Mesendoderm (in vitro differentiated cells): ENCODE measurements at places on chromosomes 16 and 17.

- DNase-seq: no peak
Observed at GRCh38 chr17:40425741-40426140, 8.0 kb upstream of the TOP2A start.

GRCh38 chr16:49194537-49195236 lies 87.0 kb downstream of the CBLN1 start:
- no peak for DNase-seq

- no peak for DNase-seq
Observed at GRCh38 chr16:4728676-4729075, 5.4 kb downstream of the ANKS3 start.

DNA sequence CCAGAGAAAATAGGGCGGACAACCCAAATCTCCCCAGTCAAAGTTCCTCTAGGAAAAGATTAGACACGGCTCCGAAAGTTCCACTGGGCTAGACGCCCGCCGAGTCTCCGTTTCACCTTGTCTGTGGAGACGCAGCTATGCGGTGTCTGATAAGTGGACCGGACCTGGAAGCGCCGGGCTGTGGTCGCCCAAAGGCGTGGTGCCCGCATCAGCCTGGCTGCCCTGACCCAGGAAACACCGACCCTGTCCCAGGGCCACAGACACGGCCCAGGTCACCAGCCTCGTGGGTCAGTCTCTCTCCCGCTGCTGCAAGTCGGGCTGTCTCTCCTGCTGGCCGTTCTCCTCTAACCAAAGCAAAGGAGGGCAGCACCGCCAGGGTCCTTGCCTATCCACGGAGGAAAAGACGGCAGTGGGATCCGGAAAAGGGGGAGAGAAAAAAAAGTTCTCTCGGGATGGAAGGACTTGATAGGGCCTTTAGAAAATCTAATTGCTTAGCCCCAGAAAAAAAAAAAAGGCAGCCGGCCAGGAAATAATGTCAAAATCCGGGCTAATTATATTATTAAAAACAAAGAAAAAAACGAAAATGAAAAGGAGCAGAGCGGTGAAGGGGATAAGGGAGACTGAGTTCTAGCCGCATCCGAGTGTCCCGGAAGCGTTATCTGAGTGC lies 13.9 kb upstream of the FOXF1 start:
- no peak for DNase-seq

- DNase-seq: no peak
Observed at GRCh38 chr17:68102318-68102758, 66.8 kb downstream of the KPNA2 start.

- DNase-seq: no peak
Observed at GRCh38 chr16:22400900-22401299, 26.5 kb upstream of the CDR2 start.

GRCh38 chr16:61500851-61501250 lies 535.4 kb downstream of the CDH8 start:
- DNase-seq: no peak

DNA sequence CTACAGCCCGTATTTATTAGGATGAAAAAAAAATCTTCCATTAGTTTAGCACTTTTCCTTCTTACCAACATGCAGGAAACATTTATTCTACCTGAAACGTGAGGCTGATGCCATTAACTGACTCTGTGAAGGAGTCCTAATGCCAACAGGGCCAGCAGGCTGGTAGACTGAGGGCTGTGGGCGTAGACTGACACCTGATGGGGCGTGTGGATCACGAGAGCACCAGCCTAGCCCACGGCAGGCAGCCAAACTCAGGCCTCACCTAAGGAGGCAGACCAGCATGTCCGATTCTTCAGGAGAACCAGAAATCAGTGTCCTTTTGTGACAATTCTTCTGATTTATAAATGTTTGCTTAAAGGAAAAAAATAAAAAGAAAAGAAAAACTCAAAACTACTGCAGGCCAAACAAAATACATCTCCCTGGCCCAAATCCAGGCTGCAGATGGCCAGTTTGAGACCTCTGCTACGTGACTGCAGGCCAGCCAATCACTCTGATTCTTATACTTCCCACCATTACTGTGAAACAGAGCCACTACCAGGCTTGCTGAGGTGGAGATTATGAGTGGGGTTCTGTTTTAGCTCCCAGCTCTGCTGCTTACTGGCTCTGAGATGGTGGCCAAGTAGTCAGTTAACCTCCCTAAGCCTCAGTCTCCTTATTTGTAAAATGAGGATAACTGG lies 66.5 kb downstream of the GNAO1 start:
- no peak for DNase-seq

GRCh38 chr17:61196302-61196704 lies 203.3 kb upstream of the TBX2 start:
- no peak for DNase-seq

- peak; percentile 39 for DNase-seq
Observed at GRCh38 chr17:48244814-48245213, 137.2 kb downstream of the SNX11 start.

- DNase-seq: no peak
Observed at GRCh38 chr17:9259419-9259818, 238.1 kb downstream of the NTN1 start.

GRCh38 chr17:75839942-75840798 lies 4.0 kb downstream of the UNC13D start:
- no peak for DNase-seq

DNA sequence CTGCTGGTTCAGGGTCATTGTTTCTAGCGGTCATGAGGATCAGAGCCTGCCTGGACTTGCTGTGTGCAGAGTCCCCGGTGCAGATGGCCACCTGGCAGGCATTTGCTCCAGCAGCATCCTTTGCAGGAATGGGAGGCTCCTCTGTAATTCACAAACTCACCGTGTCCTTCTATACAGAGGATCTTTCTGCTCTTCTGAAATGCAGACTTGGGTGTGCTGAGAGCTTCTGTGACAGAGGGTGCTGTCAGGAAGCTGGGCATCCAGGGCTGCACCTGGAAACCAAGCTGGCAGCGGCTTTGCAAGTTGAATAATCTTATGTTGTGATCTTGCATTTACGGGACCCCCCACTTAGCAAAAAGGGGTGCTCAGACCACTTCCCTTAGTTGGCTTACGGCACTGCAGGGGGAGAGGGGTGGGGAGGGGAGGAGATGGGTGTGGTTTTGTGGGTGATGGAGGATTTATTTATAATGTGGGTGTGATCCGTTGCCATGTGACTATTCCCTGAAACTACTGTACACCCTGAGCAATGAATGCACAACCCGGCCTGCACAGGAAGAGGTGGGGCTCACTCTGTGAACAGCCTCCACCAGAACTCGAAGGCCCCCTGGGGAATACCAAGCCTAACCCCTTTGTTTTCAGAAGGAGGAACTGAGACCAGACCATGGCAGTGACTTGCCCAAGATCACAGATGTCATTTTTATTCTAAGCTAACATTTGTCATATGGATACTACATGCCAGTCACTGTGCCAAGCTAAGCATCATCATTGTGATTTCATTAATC lies 178.3 kb downstream of the PRKCB start:
- no peak for DNase-seq

- DNase-seq: no peak
Observed at GRCh38 chr16:11016993-11017392, 72.6 kb downstream of the CLEC16A start.
